ENCODE measurements at places on chromosomes 4 and X.

GRCh38 chrX:25897758-25898157 lies 240.4 kb upstream of the MAGEB18 start:
- DNase-seq = no peak

DNA sequence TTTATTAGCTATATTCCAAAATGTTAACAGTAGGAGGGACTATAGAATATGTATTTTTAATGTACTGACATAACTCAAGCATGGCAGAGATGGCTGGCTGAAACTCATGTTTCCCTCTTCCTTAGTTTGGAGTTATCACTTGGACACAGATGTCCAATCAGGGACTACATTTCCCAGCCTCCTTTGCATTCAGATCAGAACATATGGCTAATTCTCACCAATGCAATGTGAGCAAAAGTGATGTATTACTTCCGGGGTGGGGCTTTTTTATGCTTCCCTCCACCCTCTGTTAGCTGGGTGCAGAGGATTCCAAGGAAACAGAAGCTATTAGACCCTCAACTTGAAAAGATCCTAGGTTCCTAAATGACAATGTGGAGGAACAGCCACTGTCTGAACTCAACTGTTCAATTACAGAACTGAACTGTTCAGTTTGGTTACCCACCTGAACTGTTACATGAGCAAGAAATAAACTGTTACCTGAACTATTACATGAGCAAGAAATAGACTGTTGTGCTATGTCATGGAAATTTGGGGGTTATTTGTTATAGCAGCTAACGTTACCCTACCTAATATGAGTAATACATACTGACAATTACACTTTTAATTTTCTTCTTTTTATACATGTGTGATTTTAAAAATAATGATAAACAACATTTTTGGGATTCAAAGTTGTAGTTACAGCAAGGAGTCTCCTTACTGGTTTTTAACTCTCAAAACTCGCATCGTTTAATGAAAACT lies 29.6 kb upstream of the ERVMER34-1 start:
- DNase-seq = no peak

DNA sequence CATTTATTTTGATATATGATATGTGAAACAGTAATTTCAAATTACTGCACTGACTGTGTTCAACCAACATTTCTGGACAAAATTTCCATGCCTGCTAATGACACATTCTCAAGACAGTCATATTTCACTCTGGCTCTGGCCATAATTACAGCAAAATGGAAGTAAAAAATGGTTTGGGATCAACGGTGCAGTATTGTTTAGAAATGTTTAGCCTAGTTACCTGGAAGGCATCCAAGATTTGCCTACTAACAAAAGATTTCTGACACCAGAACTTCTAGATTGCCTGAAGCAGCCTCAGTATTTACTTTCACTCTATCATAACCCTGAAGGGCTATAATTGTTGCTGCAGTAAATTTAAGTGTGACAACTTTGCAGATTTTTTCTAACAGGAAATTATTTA lies 416.3 kb downstream of the PCDH10 start:
- no peak for DNase-seq

DNA sequence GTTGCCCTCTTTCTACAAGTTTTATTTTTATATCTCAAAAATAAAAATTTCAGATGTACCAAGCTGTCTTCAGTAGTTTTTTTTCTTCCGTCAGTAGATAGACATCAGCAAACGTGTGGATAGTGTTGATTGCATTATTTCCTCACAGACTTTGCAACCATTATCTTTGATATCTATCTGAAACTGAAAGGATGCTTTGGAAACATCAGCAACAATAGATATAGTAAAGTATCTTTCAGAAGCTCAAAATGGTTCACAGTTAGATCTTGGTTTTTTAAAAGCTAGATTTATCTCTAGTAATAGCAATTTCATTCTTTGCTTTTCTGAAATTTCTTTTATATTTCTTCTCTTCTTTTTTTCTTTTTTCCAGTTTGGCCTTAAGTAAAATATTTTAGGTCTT lies 246.9 kb upstream of the PCDH7 start:
- no peak for DNase-seq

- DNase-seq = no peak
Measured at GRCh38 chr4:170374770-170375169, 285.0 kb upstream of the AADAT start.

DNA sequence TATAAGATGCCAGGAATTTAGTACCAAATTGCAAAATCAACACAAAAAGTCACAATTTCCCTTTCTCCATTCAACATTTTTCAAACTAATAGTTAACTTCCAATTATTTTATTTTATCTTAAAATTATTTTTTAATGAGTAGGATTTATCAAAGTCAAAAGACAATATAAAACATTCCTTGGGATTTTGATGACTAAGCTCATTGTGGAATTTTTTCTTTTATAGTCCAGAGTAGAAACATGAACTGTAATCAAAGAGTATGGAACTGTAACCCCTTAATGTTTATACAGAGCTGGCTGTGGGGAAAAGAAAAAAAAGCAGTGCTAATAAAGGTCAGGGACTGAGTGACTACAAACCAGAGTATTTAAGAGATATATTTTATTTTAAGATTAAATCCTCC lies 368.6 kb upstream of the CPXCR1 start:
- DNase-seq = no peak

DNA sequence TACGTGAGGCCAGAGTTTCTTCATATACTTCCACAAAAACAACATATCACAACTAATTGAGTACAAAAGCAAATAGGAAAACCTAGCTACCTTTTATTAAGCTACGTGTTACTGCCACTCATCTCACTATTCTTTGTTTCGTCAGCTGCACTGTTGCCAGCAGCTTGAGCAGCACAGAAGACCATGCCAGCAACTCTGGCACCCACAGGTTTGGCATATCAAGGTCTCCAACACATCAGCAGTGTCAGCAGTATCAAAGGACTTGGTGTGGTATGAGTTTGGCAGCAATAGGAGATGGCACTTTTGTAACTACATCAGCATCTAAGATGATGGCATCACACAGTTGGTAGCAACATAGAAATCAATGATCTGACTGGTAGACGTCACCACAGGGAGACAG lies 30.7 kb downstream of the CDKL2 start:
- no peak for DNase-seq

- DNase-seq = no peak
Measured at GRCh38 chr4:56708146-56708545, 27.1 kb upstream of the HOPX start.

- DNase-seq = no peak
Measured at GRCh38 chr4:171308661-171309060, 504.5 kb upstream of the GALNTL6 start.

GRCh38 chr4:82415922-82416365 lies 14.3 kb downstream of the HNRNPDL start:
- no peak for DNase-seq

DNA sequence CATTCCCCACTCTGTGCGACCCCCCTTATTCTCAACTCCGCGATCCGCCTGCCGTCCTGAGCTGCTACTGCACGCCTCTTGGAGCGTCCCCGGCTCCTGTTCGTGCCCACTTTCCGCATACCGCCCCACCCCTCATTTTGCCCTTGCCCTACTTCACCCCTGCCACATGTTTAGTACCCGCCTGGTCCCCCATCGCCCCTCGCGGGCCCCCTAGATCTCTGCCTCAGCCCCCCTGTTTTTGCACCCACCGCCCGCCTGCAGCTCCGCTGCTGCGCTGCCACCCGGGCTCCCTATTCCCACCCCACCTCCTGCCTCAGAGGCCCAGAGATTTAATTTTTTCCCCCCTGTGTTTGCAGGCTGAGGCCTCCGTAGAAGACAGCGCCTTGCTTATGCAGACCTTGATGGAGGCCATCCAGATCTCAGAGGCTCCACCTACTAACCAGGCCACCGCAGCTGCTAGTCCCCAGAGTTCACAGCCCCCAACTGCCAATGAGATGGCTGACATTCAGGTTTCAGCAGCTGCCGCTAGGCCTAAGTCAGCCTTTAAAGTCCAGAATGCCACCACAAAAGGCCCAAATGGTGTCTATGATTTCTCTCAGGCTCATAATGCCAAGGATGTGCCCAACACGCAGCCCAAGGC lies 1.4 kb downstream of the MAGED1 start:
- no peak for DNase-seq

- DNase-seq = no peak
Measured at GRCh38 chr4:113088050-113088449, 38.6 kb downstream of the ANK2 start.

- DNase-seq = no peak
Measured at GRCh38 chrX:10086676-10087075, 70.1 kb upstream of the CLCN4 start.

GRCh38 chr4:8919651-8920288 lies 48.1 kb upstream of the HMX1 start:
- DNase-seq = no peak

DNA sequence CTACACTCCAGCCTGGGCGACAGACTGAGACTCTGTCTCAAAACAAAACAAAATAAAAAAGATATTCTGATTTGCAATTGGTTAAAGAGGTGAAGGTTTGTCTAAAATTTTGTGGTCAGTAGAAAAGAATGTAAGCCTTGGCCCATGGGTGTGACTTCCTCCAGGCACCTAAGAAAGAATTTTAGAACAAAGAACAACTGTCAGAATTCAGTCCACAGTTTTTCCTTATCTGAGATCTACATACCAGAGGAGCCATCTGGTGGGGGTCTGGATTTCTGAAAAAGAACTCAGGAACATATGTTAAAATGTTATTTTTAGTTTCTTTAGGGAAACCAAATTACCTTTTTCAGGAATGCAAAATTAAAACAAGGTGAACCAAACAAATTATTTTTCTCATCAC lies 434.1 kb downstream of the ANKRD50 start:
- no peak for DNase-seq

DNA sequence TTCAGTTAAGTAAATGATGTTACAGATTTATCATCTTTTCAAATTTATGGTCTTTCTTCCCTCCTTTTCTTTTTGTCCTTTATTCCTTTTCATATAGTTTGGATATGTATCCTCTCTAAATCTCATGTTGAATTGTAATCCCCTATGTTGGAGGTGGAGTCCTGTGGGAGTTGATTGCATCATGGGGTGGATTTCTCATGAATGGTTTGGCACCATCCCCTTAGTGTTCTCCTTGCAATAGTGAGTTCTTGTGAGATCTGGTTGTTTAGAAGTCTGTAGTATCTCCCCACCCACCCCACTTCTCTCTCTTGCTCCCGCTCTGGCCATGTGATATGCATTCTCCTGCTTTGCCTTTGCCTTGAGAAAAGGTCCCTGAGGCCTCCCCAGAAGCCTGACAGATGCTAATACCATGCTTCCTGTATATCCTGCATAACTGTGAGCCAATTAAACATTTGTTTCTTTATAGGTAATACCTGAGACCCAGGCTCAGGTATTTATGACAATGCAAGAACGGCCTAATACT lies 236.7 kb downstream of the PRDM5 start:
- DNase-seq = no peak

- peak; percentile 15 for DNase-seq
Measured at GRCh38 chrX:1564750-1565683, 26.4 kb upstream of the AKAP17A start.

DNA sequence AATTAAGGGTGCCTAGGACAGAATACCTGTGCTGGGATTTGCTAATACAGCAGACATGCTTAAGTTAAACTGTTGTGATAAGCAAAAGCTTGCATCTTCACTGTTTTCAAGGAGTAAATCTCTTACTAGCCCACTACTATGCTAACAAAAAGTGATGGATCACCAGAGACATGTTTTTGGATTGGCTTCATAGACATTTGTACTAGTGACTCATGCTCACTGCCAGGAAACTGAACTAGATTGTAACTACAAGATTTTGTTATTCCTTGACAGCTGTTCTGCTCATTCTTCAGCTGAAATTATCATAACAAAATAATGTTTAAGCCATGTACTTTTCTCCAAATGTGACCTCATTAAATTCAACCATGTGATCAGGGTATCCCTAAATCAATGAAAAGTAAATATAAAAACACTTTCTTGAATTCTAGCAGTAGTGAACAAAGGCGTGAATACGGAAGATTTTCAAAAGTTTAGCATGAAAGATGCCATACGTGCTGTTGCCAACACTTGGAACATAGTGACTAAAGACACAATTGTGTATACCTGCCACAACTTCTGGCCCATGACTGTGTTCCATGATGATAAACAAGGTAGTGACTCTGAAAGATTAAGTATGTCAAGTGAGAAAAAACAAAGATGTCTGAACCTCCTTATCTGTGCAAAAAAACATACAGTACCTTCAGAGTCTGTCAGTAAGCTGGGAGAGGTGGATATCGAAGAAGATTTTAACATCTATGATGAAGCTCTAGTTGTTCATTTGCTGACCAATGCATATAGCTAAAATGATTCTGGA lies 154.0 kb downstream of the BTC start:
- DNase-seq = no peak

GRCh38 chr4:26583538-26583864 lies 383 bp upstream of the TBC1D19 start:
- DNase-seq = no peak

- no peak for DNase-seq
Measured at GRCh38 chr4:76434901-76435527, at the start of gene SHROOM3. Gene SHROOM3 (plus strand): TSS chr4:76435229. CDS start chr4:76436053, 824 bp downstream.

DNA sequence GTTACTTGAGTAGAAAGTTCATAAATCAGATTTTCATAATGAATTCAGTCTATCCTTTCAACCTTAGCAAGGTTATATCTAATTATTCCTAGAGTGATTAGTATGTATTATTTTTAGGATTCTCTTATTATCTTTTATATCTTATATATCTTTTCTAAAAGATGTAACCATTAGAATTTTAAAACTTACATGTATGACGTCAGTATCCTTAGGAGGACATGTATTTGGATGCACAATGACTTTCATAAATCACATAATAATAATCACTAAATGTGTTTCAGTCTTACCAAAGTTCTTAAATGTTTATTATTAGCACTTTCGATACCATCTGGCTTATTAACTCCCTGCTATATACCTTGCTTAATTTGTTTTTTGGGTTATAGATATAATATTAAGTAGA lies 1400.5 kb upstream of the IGFBP7 start:
- DNase-seq = no peak

DNA sequence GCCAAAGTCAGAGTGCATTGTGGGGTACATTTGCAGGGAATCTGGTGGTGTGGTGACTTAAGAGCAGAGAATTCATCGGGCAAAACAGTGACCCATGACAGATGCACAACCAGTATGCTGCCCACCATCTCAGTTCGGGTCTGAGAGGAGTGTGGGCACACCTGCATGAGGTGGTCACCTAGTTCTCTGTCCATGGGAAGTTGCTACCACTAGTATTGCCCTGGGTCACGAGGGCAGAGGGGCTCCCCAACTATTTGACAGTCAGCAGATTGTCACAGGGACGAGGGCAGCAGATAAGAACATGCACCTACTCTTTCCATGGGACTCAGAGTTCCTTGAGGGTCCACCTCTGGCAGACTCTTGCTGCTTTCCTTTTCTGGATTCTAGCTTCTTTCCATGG lies 305.2 kb upstream of the MAOA start:
- DNase-seq = no peak

DNA sequence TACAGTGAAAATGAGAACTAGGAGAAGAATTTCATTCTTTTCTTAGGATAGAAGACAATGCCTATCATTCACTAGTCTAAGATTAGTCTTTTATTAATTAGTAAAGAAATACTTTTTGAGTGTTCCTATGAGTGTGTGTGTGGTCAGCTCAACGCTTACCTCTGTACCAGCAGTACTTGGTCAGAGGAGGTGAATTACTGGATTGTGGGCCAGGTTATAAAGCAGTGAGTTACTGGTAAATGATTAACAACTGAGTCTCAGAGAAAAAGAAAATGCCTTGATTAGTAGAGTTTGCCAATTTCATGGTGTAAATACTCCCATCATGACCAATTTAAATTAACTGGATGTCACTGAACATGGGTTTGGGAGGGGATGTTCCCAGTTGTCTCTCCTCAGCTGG lies 444.6 kb downstream of the STIM2 start:
- DNase-seq = no peak

- DNase-seq = no peak
Measured at GRCh38 chr4:13681570-13681969, 54.0 kb upstream of the BOD1L1 start.

- DNase-seq = no peak
Measured at GRCh38 chr4:13984991-13985800, 357.7 kb upstream of the BOD1L1 start.

Measured in activated CD4-positive, CD25-positive, alpha-beta regulatory T cell treated with anti-CD3 and anti-CD28 coated beads, Interleukin-2, amount 50 U/mL, for 72 hours (primary cell).